Sigmoid colon (tissue), 7 donors: ENCODE measurements at places on chromosomes 4 and X. TPM values are rescaled to one million over a fixed set of nuclear protein-coding genes. Genes with fewer than 3 reads are reported as not detected.

DNA sequence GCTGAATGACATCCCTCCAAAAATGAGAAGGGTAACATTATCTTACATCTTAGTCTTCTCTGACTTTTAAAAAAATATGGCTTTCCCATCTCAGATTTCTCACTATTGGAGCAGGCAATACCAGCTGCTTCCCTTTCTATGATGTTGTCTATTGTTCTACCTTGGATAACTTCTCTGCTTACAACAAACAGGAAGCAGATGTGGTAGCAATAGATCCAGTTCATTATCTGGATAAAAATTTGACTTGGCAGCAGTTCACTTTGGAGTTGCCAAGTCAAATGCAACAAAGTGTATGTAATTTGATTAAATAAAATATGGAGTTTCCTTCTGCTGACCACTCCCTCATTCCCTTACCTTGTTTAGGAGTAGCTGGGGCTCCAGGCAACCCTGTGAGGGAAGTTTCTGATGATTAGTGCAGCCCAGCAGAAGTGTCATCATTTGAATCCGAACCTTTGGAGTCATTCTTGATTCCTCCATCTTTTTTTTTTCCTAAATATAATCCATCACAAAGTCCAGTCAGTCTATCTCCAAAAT is 72.0 kb upstream of the GPRIN3 start:
- H3K27ac ChIP-seq = no peak overlapping the region
- no peak overlapping the region for H3K4me3 ChIP-seq
- no peaks in the 10 kb centered on the region for H3K4me1 ChIP-seq
- H3K36me3 ChIP-seq = no peaks in the 10 kb centered on the region
- H3K27me3 ChIP-seq = no peaks in the 10 kb centered on the region
- DNase-seq = no peak

The CSAG2 gene
- total RNA-seq = not detected

GRCh38 chrX:53084863-53085262 is 2.7 kb downstream of the TSPYL2 start:
- H3K4me1 ChIP-seq = peaks cover 44% of the 10 kb centered on the region
- no peak overlapping the region for H3K4me3 ChIP-seq
- H3K36me3 ChIP-seq = peaks cover 14% of the 10 kb centered on the region
- no peak for DNase-seq
- no peaks in the 10 kb centered on the region for H3K27me3 ChIP-seq

The AVPR2 gene
- total RNA-seq = 1.1 TPM

The GPR50 gene
- total RNA-seq = not detected

GRCh38 chrX:152871260-152871659 is 26.6 kb upstream of the ZNF185 start:
- no peaks in the 10 kb centered on the region for H3K27me3 ChIP-seq
- H3K36me3 ChIP-seq = peaks cover 24% of the 10 kb centered on the region
- H3K4me3 ChIP-seq = no peak overlapping the region
- no peaks in the 10 kb centered on the region for H3K4me1 ChIP-seq
- DNase-seq = no peak

The CPE gene
- total RNA-seq = 45.3 TPM
